ENCODE measurements at places on chromosomes 4 and X.
A peak's percentile ranks its signal among the peaks of the same experiment; 100 is the strongest.

DNA sequence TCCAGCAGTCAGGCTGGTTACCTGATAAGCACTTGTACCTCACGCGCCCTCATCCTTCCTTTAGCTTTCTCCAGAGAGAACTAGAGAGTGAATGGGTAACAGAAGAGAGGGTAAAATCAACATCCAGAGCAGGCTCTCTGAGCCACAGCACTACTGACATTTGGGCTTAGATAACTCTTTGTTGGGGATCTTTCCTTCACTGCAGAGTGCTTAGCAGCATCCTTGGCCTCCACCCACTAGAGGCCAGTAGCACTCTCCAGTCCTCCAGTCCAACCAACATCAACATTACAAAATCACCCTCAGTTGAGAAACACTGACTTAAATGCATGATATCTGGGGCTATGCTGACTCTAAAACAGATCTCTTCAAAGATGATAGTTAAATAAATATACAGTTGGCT lies 220.7 kb downstream of the TACR3 start:
- no peak for DNase-seq

DNA sequence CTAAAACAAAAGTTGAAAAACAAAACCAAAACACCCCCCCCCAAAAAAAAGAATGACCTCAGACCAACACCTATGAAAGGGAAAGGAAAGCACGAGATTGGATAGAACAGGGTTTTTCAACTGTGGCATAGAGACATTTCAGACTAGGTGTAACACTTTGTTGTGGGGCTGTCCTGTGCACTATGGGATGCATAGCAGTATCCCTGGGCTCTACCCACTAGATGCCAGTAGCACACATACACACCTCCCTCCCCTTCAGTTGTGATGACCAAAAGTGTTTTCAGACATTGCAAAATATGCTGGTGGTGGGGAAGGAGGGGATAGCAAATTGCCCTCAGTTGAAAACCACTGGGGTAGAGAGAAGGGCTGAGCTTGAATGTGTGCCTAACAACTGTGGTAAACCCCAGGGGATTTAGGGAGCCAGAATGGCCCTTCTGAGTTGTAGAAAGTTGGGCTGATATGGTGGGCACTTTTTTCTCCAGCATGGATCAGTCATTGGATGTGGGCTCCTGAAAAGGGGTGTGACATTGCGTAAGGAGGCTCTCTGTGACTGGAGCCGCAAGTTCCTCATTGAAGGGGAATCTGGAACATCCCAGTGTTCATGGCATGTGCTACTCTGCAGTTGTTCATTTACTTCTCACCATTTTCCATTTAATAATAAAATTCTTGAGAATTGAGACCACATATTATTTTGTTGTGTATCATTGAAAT lies 8.8 kb upstream of the GEMIN8 start:
- DNase-seq: no peak

- DNase-seq: no peak
Observed at GRCh38 chr4:155735496-155735895, 23.3 kb upstream of the GUCY1B1 start.

DNA sequence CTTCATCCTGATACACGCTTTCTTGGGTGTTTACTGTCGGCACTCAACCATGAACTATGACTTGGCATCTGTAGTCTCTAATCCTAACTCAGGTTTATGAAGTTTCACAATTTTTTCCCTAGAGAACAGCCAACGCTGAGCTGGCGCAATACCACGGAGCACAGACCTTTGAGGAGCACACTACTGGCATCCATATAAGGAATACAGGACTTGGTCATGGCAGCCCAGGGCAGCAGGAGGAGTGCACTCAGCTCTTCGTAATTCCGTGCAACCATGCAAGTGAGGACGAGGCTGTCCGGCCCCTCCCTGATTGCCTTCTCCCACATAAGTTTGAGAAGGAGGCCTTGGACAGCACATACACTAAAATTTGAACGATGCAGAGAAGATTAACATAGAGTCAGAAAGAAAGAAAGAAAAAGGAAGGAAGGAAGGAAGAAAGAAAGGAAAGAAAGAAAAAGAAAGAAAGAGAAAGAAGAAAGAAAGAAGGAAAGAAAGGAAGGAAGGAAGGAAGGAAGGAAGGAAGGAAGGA lies 41.0 kb upstream of the PDLIM5 start:
- no peak for DNase-seq

DNA sequence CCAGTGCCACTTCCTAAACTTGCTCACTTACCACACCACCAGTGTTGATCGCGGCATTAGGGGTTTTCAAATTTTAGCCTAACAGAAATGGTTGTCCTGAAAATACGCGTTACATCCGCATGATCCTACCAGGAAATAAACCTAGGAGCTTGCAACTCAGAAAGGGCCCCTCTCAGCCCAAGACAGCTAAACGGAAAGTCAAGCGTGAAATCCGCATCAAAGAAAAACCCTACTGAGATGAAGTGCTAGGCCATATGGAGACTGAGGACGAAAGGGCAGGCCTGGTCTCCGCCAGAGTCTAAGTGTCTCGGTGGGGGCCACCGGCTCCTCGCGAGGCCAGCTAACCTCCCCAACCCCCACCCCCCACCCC lies 626 bp downstream of the YTHDC1 start:
- no peak for DNase-seq

DNA sequence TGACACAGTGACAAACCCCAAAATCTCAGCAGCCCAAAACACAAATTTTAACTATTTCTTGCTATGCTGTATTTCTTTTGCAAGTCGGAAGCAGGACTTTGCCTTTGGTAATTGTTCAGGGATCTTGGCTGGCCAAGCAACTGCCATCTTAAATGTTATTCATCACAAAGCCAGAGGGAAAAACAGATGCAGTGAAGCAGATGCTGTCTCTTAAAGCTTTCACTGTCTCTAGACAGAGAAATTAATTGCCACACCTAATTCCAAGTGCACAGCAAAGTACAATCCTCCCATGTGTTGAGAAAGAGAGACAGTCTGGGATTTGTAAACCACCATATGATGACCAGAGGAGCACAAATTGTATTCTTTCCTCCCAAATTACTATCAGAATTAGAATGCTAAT lies 30.0 kb upstream of the GALNT7 start:
- DNase-seq: no peak

DNA sequence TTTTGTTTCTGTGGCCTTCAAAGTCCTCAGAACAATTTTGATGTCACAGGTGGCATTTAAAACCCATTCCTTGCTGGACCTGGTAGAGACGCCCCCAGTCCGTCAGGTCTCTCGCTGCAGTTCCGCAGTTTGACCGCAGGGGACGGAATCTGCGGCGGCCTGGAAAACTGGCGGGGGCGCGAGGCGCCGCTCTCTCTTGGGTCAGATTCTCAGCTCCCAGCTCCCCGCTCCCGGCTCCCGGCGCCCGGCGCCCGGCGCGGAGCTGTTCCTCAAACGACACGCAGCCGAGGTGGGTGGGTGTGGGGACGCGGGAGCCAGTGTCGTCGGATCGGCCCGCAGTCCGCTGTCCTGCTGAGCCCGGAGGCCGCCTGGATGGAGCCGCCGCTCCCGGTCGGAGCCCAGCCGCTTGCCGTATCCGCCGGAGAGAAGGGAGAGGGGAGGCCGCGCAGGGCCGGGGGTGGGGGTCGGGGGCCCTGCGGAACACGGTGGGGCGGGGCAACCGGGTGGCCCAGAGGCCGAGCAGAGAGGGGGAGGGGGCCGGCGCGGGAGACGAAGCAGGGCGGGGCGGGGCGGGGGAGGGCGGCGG lies at the start of gene OCRL:
TSS of gene OCRL (plus strand) at position 192 of the 586 bp plus-strand sequence. CDS start at position 373, 181 bp downstream.
- DNase-seq: peak; percentile 37

DNA sequence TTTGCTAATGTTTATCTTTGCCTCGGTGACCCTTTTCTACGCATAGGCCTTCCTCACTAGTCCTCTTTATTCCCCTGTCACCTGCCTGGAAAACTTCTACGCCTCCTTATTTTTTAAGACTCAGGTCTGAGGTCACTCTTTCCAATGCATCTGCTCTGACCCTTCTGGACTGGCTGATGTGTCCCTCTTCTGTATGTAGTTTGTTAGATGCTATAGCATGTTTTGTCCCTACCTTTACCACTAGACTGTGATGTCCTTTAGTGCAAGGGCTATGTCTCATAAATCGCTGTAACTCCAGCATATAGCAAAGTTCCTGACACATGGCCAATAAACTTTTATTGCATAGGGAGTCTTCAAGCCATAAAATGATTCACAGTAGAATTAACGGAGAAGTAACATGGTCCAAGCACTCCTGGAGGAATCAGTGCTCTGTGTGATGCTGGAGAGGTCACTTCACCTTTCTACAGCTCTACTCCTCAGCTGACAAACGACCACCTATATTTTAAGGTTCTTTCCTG lies 872.5 kb upstream of the SLIT2 start:
- no peak for DNase-seq

- no peak for DNase-seq
Observed at GRCh38 chr4:81954271-81954670, 419.5 kb downstream of the HNRNPD start.

GRCh38 chrX:115504167-115504566 lies 56.8 kb upstream of the PLS3 start:
- no peak for DNase-seq

DNA sequence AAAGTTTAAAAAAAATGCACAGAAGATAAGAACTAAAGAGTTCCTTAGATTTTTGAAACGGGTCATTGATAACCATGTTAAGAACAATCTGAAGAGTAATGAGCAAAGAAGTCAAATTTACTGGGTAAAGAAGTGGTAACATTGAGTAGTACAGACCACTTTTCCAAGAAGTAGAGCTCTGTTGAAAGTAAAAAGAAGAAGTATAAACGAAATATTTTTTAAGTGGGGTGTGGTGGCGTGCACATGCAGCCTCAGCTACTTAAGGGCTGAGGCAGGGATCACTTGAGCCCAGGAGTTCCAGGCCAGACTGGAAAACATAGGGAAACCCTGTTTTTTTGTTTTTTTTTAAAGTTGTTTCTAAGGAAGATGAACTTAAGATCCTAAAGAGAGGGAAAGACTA lies 68.5 kb downstream of the UBA6 start:
- DNase-seq: no peak

- DNase-seq: no peak
Observed at GRCh38 chr4:84497504-84498202, 1.4 kb downstream of the NKX6-1 start.

DNA sequence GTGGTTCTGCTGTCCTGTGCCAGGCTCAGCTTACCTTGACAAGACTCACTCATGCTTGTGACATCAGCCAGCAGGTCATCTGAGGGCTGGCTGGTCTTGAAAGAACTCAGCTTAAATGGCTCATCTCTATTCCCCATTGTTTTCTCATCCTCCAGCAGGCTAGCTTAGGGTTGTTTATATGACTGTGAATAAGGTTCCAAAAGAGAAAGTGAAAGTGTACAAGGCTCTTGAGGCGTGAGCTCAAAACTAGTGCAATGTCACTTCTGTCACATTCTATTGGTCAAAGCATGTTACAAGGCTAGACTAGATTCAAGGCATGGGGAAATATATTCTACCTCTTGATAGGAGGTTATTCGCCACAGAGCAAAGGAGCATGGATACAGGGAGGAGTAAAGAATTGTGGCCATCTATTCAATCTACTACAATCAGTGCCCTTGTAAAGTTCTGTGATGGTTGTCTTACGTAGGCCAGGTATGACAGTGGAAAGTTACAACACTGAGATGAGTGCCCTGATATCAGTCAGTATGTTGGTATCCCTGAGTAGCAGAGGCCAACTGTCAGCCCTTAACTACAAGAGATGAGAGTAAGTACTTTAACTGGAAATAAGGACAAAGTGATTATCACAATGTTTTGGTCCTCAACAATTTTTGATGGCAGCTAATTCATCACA lies 19.8 kb upstream of the TMLHE start:
- no peak for DNase-seq

- DNase-seq: no peak
Observed at GRCh38 chr4:158197194-158197776, 13.0 kb upstream of the TMEM144 start.

DNA sequence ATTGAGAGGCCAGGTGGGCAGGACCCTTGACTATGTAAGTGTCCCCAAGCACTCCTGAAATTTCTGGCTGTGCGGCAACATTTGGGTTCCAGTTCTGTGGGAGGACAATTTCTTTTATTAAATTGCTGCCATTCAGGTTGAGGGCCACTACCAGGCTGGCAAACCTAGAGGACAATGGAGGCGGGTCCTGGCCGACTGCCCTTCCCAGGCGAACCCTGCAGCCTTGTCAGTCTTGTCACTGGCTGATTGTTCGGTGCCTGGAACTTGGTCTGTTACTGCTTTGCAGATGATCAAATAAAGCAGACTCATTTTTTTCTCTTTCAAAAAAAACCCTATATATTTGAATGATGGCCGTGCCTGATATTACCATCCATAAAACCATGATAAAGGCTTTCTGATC lies 6.6 kb upstream of the TMEM128 start:
- no peak for DNase-seq

GRCh38 chrX:41457613-41458192 lies 10.6 kb downstream of the NYX start:
- DNase-seq: no peak

- DNase-seq: no peak
Observed at GRCh38 chr4:100422894-100423293, 94.9 kb downstream of the EMCN start.

GRCh38 chr4:66482186-66482585 lies 811.9 kb upstream of the EPHA5 start:
- no peak for DNase-seq

GRCh38 chrX:133419911-133420310 lies 4.6 kb upstream of the GPC4 start:
- DNase-seq: no peak

- DNase-seq: no peak
Observed at GRCh38 chrX:111823128-111823527, 52.9 kb upstream of the TRPC5OS start.

DNA sequence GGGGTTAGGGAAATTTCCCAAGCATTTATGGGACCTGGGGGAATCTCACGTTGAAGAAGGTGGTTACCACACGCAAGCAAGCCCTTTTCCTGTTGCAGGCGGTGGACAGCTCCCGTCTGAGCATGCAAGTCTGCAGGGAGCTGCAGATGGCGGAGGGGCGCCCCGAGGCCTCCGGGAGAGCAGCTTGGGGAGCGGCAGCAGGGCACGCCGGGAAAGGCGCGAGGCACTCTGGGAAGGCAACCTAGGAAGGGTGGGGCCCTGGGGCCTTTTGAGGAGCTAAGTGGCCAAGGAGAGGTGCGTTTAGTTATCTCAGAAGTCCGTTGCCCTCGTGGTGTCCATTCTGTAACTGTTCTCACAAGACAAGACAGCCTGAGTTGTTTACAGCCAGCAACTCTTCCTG lies 57.0 kb upstream of the SLC25A4 start:
- DNase-seq: no peak

GRCh38 chrX:154718616-154719015 lies 32.3 kb downstream of the GAB3 start:
- DNase-seq: no peak

DNA sequence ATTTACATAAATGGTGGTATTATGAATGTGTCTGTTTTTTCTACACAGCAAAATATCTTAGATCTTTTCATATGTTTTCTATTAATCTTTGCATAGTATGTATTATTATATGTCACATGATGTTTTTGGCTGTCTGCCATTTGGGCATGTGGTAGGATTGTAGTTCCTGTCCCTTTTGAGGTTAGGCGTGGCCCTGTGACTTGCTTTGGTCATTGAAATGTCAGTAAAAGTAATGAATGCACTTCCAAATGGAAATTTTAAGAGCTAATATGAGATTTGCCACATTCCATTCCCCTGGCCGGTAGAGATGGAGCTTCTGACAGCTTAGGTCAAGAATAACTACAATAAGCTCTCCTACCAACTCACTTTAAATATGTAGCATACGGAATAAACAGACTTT lies 45.1 kb downstream of the JADE3 start:
- no peak for DNase-seq

- no peak for DNase-seq
Observed at GRCh38 chrX:103488332-103488731, 31.0 kb downstream of the RAB40A start.

All from activated T-cell treated with anti-CD3 and anti-CD28 coated beads for 48 hours (primary cell).